Keratinocyte (primary cell): ENCODE measurements at places on chromosomes 16 and 17. TPM values are rescaled to one million over a fixed set of nuclear protein-coding genes. Genes with fewer than 3 reads are reported as not detected.
A peak's percentile ranks its signal among the peaks of the same experiment; 100 is the strongest.

- H3K27me3 ChIP-seq = no peaks in the 10 kb centered on the region
- peaks cover 1% of the 10 kb centered on the region for H3K36me3 ChIP-seq
- H3K4me1 ChIP-seq = no peaks in the 10 kb centered on the region
- no peak overlapping the region for H3K27ac ChIP-seq
These were observed 19.8 kb downstream of the REXO5 start for GRCh38 chr16:20826039-20826566.

DNA sequence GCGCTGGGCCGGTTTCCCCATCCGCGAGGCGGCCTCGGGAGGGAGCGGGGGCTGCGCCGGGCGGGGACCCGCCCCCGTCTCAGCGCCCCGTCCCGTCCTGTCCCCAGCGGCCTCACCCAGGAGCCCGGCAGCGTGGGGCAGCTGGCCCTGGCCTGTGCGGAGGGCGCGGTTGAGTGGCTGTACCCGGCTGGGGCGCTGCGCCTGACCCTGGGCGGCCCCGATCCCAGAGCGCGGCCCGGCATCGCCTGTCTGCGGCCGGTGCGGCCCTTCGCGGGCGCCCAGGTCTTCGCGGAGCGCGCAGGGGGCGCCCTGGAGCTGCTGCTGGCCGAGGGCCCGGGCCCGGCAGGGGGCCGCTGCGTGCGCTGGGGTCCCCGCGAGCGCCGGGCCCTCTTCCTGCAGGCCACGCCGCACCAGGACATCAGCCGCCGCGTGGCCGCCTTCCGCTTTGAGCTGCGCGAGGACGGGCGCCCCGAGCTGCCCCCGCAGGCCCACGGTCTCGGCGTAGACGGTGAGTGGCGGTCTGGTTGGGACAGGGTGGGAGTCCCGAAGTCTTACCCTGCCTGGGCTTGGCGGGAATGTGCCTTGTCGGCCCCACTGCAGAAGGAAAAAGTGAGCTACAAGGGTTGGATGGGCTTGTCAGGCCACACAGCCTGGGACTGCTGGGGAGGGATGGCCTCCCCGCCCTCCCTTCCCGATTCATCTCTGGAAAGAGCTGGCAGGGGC lies 720 bp downstream of the METRN start:
- H3K36me3 ChIP-seq = no peaks in the 10 kb centered on the region
- H3K4me3 ChIP-seq = peak overlapping the region; percentile 72
- no peak overlapping the region for H3K27ac ChIP-seq
- no peak for DNase-seq
- H3K4me1 ChIP-seq = peaks cover 31% of the 10 kb centered on the region

FOXF1 gene
- polyA plus RNA-seq = not detected in 3 replicates

LGALS9B gene
- 2.3 to 8.5 TPM (median 6.3 TPM) in 3 replicates for polyA plus RNA-seq

DNA sequence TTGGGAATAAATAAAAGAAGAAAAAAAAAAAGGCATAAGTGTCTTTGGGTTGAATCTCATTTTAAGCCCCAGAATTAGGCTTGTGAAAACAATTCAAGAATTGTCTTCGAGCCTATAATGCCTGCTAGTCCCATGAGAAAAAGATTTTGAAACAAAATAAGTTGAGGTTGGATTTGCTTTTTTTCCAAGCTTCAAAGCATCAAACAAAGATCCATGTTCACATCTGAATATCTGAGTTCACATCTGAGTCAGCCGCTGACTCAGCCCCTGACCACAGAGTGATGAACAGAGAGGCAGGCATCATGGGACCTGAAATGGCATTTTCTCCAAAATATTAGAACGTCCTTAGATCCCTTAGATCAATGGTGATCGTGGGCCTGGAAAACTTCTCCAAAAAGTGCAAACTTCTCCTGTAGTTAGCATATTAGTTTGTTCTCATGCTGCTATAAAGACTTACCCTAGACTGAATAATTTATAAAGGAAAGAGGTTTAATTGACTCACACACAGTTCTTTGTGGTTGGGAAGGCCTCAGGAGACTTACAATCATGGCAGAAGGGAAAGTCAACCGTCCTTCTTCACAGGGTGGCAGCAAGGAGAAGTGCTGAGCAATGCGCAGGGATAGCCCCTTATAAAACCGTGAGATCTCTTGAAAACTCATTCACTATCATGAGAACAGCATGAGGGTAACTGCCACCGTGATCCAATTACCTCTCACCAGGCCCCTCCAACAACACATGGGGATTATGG lies 294.6 kb upstream of the HSBP1 start:
- peaks cover 7% of the 10 kb centered on the region for H3K4me1 ChIP-seq
- H3K4me3 ChIP-seq = no peak overlapping the region
- DNase-seq = no peak
- no peaks in the 10 kb centered on the region for H3K27me3 ChIP-seq
- no peaks in the 10 kb centered on the region for H3K36me3 ChIP-seq

- no peak overlapping the region for H3K4me3 ChIP-seq
- no peaks in the 10 kb centered on the region for H3K4me1 ChIP-seq
- H3K27ac ChIP-seq = no peak overlapping the region
- no peaks in the 10 kb centered on the region for H3K27me3 ChIP-seq
- no peak for DNase-seq
- H3K36me3 ChIP-seq = peaks cover 8% of the 10 kb centered on the region
These were observed 70.1 kb downstream of the ARHGAP23 start for GRCh38 chr17:38498353-38498752.

- H3K36me3 ChIP-seq = no peaks in the 10 kb centered on the region
- no peak overlapping the region for H3K4me3 ChIP-seq
- no peaks in the 10 kb centered on the region for H3K27me3 ChIP-seq
- no peaks in the 10 kb centered on the region for H3K4me1 ChIP-seq
- DNase-seq = no peak
These were observed 39.4 kb downstream of the STAT5B start for GRCh38 chr17:42236760-42237159.

DNA sequence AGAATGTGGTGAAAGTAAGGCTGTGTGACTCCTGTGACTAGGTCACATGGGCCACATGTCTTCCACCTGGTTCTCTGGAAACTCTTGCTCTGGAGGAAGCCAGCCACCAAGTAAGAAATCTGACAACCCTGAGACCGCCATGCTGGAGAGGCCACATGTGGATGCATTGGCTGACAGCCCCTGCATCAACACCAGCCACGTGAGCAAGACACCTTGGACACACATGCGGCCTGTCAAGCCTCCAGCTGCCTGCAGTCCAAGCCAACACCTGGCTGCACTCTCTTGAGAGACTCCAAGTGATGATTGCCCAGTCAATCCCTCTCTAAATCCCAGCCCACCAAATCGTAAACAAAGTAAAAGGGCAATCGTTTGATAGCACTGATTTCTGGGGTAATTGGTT lies 112.6 kb downstream of the FOXL1 start:
- no peak for DNase-seq
- no peaks in the 10 kb centered on the region for H3K36me3 ChIP-seq
- H3K27me3 ChIP-seq = peaks cover 11% of the 10 kb centered on the region
- H3K27ac ChIP-seq = no peak overlapping the region

- H3K4me1 ChIP-seq = peaks cover 3% of the 10 kb centered on the region
- H3K27ac ChIP-seq = no peak overlapping the region
- no peak for DNase-seq
- no peak overlapping the region for H3K4me3 ChIP-seq
- H3K36me3 ChIP-seq = no peaks in the 10 kb centered on the region
- H3K27me3 ChIP-seq = peaks cover 68% of the 10 kb centered on the region
These were observed 895 bp downstream of the UTS2R start for GRCh38 chr17:82372249-82373071.

- no peak overlapping the region for H3K4me3 ChIP-seq
- DNase-seq = no peak
- H3K27ac ChIP-seq = no peak overlapping the region
- H3K36me3 ChIP-seq = no peaks in the 10 kb centered on the region
- peaks cover 5% of the 10 kb centered on the region for H3K27me3 ChIP-seq
These were observed 12.6 kb downstream of the TEKT1 start for GRCh38 chr17:6818938-6819337.

DNA sequence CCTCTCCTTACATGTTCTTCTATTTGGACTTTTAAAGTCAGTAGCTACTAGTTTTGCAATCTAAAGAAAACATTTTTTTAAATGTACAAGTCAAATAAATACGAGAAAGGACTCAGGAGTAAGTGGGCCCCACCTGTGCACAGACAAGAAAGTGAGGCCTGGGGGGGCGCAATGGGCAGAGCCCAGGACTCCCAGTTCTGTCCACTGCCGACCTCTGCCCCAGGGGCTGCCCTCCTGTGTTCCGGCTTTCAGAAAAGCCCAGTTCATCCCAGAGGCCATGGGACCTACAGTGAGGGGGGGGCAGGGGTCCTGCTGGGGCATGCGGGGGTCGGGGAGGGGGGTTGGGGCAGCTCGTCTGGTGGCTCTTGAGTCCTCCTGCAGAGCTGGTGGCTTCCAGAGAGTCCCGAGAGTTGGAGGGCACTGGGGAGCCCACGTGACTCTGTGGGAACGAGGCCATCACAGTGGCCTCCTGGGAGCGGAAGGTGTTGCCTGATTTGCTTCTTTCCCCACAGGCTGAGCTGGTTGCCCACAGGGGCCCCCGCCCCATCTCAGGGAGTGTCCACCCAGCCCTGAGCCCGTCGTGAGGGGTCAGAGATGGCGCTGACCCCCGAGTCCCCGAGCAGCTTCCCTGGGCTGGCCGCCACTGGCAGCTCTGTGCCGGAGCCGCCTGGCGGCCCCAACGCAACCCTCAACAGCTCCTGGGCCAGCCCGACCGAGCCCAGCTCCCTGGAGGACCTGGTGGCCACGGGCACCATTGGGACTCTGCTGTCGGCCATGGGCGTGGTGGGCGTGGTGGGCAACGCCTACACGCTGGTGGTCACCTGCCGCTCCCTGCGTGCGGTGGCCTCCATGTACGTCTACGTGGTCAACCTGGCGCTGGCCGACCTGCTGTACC lies 2.4 kb downstream of the UTS2R start:
- no peak overlapping the region for H3K4me3 ChIP-seq
- no peaks in the 10 kb centered on the region for H3K36me3 ChIP-seq
- peaks cover 81% of the 10 kb centered on the region for H3K27me3 ChIP-seq
- no peak for DNase-seq

DNA sequence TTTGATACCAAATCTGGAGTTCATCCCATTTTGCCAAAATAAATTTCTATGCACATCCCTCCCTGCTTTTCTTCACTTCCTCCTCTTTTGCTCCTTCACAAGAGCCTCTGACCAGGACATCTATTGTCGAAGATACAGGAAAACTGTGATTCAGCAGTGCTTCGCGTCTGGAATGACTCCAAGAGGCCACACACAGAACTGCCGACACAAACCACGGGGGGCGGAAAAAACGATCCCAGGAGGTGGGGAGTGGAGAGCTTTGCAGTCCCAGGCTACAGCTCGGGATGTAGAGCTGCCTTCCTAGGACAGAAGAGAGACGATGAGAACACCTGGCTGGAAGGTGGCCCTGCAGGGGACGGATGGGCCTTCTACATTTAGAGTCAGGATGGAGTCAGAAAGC lies 102.8 kb downstream of the XYLT1 start:
- no peak for DNase-seq
- H3K4me3 ChIP-seq = no peak overlapping the region
- no peak overlapping the region for H3K27ac ChIP-seq

DNA sequence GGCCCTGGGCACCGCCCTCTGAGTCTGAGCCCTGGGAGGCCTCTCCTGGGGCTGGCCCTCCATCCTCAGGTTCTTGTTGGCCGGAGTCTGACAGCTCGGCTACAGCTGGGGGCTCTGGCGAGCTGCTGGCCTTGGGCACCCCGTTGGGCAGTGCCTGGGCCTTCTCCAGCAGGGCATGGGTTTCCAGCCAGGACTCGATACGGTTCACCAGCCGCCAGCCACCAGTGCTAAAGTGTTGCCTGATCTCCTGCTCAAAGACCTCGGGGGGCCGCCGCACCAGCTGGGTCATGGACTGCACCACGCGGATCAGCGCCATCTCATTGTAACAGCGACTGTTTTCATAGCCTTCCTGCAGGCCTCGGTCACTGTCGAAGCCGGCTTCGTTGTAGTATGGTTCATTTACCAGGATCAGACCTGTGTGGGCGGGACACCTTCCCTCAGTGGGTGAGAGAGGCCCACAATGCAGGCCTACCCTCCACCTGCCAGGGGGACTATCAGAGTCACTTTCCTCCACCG lies 6.8 kb downstream of the SPHK1 start:
- H3K36me3 ChIP-seq = peaks cover 26% of the 10 kb centered on the region
- no peak overlapping the region for H3K27ac ChIP-seq
- H3K27me3 ChIP-seq = no peaks in the 10 kb centered on the region

ACSM5 gene
- not detected in 3 replicates for polyA plus RNA-seq

- no peak overlapping the region for H3K27ac ChIP-seq
- H3K27me3 ChIP-seq = no peaks in the 10 kb centered on the region
These were observed 130.8 kb upstream of the RCVRN start for GRCh38 chr17:10035885-10036284.

CCDC92B gene
- polyA plus RNA-seq = 0.01 TPM in 1 of 3 replicates, not detected in the others

- H3K27ac ChIP-seq = peak overlapping the region; percentile 1
- H3K4me1 ChIP-seq = peaks cover 11% of the 10 kb centered on the region
- peak; percentile 69 for DNase-seq
- H3K27me3 ChIP-seq = no peaks in the 10 kb centered on the region
These were observed 24.0 kb upstream of the GRIN2A start for GRCh38 chr16:10206215-10206614.

DNA sequence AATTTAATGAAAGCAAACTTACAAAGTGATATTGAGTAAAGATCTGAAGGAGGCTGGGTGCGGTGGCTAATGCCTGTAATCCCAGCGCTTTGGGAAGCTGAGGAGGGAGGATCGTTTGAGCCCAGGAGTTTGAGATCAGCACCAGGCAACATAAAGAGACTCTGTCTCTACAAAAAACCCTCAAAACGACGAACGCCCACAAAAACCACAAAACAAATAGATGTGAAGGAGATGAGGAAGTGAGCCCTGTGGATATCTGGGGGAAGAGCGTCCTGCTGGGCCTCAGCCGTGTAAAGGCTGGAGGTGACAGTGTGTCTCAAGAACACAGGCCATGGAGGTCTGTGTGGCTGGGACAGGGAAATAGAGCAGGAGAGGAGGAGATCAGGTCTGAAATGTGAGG lies 68.8 kb downstream of the ITFG1 start:
- DNase-seq = no peak
- no peak overlapping the region for H3K4me3 ChIP-seq
- no peaks in the 10 kb centered on the region for H3K4me1 ChIP-seq

DNA sequence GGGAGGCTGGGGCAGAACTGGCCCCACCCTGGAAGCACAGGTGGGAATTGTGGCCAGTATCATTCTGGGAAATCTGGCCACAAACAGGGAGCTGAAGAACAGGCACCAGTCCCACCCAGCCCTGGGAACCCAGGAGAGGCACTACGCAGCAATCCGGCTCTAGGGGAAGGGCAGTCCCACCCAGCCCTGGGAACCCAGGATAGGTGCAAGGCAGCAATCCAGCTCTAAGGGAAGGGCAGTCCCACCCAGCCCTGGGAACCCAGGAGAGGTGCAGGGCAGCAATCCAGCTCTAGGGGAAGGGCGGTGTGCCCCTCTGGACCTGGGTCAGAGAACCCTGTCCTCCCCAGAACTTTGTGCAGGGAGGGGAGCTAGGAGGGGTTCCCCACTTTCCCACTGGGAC lies 7.1 kb downstream of the DRC3 start:
- H3K4me3 ChIP-seq = no peak overlapping the region
- no peaks in the 10 kb centered on the region for H3K36me3 ChIP-seq
- H3K27me3 ChIP-seq = no peaks in the 10 kb centered on the region
- DNase-seq = no peak
